Mesenchymal stem cell (in vitro differentiated cells and primary cell): ENCODE measurements at places on chromosomes 16 and 17.

GRCh38 chr16:2700786-2701185 lies 18.5 kb downstream of the KCTD5 start:
- DNase-seq, result no peak

- DNase-seq, result no peak
Measured at GRCh38 chr16:19274165-19274797, 11.2 kb upstream of the CLEC19A start.

GRCh38 chr16:73847090-73847489 lies 449.5 kb upstream of the PSMD7 start:
- DNase-seq, result no peak

DNA sequence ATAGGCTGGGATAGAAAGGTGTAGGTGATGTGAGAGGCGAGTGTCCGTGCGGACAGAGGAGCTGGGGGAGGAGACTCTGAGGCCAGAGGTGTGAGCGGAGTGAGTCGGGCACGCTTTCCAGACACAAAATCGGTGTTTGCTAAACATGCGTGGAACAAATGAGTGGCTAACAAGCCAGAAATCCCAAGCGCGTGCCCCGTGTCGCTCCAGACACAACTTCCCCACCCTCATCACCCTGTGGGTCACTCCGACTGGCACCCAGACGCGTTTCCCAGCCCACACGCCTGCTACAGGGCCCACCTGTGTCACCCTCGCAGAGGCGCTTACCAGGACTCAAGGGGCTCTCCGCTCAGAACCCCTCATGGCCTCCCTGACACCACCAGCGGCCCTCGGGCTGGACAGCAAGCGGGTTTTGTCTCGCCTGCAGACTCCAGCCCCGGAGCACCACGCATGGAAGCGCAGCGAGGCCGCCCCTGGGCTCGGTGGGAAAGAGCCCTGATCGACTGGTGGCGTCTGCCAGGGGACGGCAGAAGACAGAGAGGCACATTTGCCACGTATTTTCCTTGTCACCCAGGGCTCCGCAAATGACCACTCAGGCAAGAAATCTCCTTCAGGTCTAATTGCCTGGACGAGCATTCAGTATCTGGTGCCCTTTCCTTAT lies 6.0 kb upstream of the RPH3AL start:
- no peak for DNase-seq

DNA sequence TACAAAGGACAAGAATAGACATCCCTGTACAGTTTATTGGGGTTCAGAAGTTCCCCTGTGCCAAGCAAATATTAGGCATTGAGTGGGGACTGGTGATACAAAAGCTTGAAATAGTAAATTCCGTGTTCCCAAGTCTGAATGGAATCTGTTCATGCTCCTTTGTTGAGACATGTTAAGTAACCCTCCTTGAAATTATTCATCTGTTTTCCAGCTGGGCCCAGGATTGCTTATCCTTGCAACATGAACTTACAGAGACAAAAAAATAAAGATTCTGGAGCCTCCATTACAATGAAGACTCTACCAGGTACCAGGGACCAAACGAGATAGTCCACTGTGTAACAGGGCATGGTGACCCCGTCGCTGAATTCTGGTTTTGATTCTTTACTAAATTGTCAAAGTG lies 6.1 kb upstream of the CCL8 start:
- DNase-seq, result no peak

DNA sequence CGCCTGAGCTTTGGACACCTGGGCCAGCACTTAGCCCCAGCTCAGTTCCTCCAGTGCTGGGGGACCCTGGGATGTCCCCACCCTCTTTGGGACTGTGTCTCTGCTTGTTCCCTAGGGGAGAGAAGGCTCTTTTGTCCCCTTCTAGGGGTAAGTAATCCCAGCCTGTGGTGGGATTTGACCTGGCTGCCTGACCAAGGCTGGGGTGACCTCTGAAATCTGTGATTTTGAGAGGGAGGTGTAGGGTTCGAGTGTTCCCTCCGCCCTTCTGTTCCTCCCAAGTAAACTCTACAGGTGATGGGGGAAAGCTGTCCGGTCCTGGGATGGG lies 593 bp downstream of the TMEM92 start:
- no peak for DNase-seq

- DNase-seq, result no peak
Measured at GRCh38 chr16:84909476-84910085, 89.8 kb downstream of the CRISPLD2 start.

DNA sequence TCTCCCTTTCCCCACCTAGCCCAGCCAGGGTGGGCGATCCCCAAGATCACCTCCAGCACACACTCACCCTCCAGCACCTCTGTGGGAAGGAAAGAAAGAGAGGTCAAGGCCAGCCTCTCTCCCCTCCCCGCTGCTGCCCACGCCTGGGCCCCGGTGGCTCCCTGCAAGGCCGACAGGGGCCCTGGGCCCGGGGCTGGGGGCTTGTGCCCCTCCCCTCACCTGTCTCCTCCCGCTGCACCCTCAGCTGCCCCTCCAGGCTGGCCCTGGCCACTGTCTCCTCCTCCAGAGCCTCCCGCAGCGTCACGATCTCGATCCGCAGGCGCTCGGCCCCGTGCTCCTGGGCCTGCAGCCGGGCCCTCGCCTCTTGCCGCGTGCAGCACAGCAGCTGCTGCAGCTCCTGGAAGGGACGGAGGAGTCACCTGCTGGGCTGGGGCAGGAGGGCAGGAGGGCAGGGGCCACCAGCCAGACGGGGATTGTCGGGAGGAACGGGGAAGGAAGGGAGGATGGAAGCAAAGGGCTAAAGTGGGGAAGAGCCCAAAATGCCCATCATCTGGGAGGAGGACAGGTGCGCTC lies 19.2 kb downstream of the RABEP2 start:
- DNase-seq, result no peak

- DNase-seq, result peak; percentile 66
Measured at GRCh38 chr17:59004338-59005111, 102.2 kb downstream of the TRIM37 start.

- peak; percentile 81 for DNase-seq
Measured at GRCh38 chr16:53766304-53767016, 62.5 kb downstream of the FTO start.

- DNase-seq, result no peak
Measured at GRCh38 chr16:73280388-73280787, 232.5 kb upstream of the ZFHX3 start.
